Naive thymus-derived CD8-positive, alpha-beta T cell (primary cell): ENCODE measurements at places on chromosomes 12 and 14. TPM values are rescaled to one million over a fixed set of nuclear protein-coding genes. Genes with fewer than 3 reads are reported as not detected.

Gene BDKRB2
- not detected for total RNA-seq

DNA sequence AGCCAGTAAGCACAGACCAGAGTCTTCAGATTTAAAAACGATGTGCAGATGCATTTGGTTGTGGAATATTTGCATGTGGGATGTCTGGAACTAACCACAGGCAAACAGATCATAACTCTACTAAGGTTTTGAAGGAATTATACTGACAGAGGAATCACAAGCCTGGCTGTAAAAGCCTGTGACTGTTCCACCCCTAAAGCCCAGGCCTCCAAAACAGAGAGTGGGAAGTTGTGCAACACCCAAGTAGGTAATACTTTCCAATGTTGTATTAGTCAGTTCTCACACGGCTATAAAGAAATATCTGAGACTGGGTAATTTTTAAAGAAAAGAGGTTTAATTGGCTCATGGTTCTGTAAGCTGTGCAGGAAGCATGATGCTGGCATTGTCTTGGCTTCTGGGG, 68.1 kb upstream of the DCD start:
- H3K4me1 ChIP-seq, result peaks cover 1% of the 10 kb centered on the region
- H3K36me3 ChIP-seq, result peaks cover 3% of the 10 kb centered on the region
- DNase-seq, result no peak
- H3K27me3 ChIP-seq, result no peaks in the 10 kb centered on the region
- no peak overlapping the region for H3K27ac ChIP-seq

DNA sequence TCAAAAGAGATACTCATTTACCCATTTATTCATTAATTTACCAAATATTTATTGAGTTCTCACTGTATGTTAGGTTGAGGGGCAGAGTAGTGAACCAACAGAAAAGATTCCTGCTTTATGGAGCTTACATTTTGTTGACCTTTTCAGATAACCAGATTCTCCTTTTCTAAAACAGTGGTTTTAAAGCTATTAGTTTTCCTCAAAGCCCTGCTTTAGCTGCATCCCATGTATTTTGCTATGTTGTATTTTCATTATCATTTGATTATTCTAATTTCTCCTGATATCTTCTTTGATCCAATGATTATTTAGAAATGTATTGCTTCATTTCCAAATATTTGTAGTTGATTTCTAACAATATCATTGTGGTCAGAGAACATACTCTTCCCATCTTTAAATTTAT, 53.6 kb downstream of the EML1 start:
- no peaks in the 10 kb centered on the region for H3K4me1 ChIP-seq
- H3K4me3 ChIP-seq, result no peak overlapping the region
- peaks cover 2% of the 10 kb centered on the region for H3K36me3 ChIP-seq
- H3K27me3 ChIP-seq, result peaks cover 34% of the 10 kb centered on the region
- no peak overlapping the region for H3K27ac ChIP-seq
- no peak for DNase-seq

- H3K36me3 ChIP-seq, result no peaks in the 10 kb centered on the region
- H3K4me3 ChIP-seq, result no peak overlapping the region
- peak overlapping the region; percentile 61 for H3K27ac ChIP-seq
- no peak for DNase-seq
Observed at GRCh38 chr12:131592972-131593371, 117.9 kb upstream of the SFSWAP start.

DNA sequence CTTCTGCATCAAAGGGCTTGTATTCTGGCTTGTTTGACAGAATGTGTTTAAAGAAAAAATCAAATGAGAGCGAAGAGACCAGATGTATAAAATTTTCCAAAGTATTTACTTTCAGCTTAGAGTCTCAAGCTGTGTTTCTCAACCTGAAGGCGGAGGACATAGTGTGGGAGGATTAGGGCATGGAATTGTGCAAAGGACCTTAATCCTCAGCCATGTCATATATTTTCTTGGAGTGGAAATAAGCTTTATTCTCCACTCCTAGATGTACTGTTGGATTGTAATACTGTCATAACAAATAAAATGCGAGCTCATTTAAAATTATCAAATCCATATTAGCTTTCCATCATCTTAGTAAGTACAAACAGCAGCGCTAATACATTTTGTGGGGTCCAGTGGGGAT, 154.0 kb downstream of the PAH start:
- H3K4me1 ChIP-seq, result no peaks in the 10 kb centered on the region
- no peak for DNase-seq
- no peaks in the 10 kb centered on the region for H3K36me3 ChIP-seq
- no peak overlapping the region for H3K4me3 ChIP-seq

DNA sequence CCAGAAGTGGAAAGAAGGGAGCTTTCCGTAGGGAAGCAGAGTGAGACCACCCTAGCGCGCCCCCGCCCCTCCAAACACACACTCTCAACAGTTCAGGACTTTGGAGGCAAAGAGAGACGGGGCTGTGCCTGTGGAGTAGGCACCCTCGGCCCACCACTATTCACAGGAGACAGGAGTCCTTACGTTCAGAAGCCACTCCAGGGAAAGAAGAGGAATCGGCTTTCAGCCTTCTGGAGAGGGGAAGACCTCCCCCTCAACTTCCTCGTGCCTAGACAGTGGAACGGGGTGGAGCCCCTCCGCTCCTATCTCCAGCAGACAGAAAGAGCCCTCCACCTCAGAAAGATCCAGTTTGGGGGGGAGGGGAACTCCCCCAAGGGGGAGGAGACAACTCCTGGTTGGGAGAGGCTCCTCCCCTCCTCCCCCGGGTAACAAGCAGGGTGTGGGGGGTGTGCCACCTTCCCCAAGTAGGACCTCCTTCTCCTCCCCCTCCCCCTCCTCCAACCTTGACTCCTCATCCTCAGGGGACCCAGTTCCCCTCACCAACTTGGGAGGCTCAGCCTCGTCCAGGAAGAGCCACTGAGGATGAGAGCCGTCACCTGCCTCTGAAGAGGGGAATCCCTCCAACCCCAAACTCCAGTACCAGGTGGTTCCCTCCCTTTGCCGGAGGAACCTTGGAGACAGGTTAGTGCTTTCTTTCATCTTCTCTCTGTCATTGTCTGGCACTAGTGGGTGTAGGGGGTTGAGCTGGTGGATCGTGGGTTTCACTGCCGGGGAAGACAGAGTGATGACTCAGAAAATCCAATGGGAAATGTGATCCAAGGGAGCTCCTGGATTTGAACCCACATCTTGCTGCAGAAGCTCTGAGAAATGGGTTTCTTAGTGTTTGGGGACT, 883 bp downstream of the FOXJ2 start:
- H3K27me3 ChIP-seq, result no peaks in the 10 kb centered on the region
- H3K36me3 ChIP-seq, result no peaks in the 10 kb centered on the region
- H3K4me1 ChIP-seq, result peaks cover 62% of the 10 kb centered on the region
- H3K27ac ChIP-seq, result peak overlapping the region; percentile 94
- DNase-seq, result peak; percentile 55

GRCh38 chr12:84791444-84791843, 121.2 kb downstream of the SLC6A15 start:
- H3K4me3 ChIP-seq, result no peak overlapping the region
- H3K4me1 ChIP-seq, result no peaks in the 10 kb centered on the region
- H3K27ac ChIP-seq, result no peak overlapping the region
- H3K36me3 ChIP-seq, result no peaks in the 10 kb centered on the region
- H3K27me3 ChIP-seq, result peaks cover 2% of the 10 kb centered on the region
- DNase-seq, result no peak

GRCh38 chr12:95970905-95971304, 25.2 kb downstream of the HAL start:
- H3K36me3 ChIP-seq, result peaks cover 2% of the 10 kb centered on the region
- no peaks in the 10 kb centered on the region for H3K4me1 ChIP-seq
- H3K27me3 ChIP-seq, result no peaks in the 10 kb centered on the region
- no peak overlapping the region for H3K4me3 ChIP-seq

DNA sequence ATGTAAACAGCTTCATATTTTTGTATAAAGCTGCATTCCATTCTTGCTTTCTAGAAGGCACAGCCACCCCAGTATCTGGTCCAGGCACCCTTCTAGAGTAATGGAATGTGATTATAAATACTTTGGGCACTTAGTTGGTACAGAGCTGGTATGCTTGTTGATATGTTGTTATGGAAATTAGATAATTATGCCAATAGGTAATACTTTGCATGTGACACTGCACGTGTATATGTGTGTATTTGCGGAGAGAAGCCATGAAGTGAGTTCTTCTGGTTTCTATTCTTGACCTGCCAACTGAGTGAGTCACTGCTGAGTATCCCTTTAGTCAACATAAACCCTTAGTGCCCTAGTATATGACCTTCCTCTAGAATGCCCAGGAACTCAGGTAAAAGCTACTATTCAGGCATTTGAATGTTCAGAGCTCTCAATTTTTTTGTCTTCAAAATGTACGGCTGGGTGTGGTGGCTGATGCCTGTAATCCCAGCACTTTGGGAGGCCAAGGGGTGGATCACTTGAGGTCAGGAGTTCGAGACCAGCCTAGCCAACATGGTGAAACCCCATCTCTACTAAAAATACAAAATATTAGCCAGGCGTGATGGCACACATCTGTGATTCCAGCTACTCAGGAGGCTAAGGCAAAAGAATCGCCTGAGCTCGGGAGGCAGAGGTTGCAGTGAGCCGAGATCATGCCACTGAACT, 6.2 kb upstream of the TCP11L2 start:
- DNase-seq, result no peak
- H3K27ac ChIP-seq, result no peak overlapping the region
- no peak overlapping the region for H3K4me3 ChIP-seq
- peaks cover 17% of the 10 kb centered on the region for H3K4me1 ChIP-seq

Gene LMO3
- not detected for total RNA-seq

GRCh38 chr12:132517013-132517739, 27.2 kb downstream of the FBRSL1 start:
- peak overlapping the region; percentile 8 for H3K27ac ChIP-seq
- H3K27me3 ChIP-seq, result no peaks in the 10 kb centered on the region
- H3K4me3 ChIP-seq, result no peak overlapping the region

- H3K27me3 ChIP-seq, result no peaks in the 10 kb centered on the region
- peaks cover 1% of the 10 kb centered on the region for H3K36me3 ChIP-seq
- H3K27ac ChIP-seq, result no peak overlapping the region
- no peak for DNase-seq
- H3K4me1 ChIP-seq, result peaks cover 7% of the 10 kb centered on the region
Observed at GRCh38 chr12:24803430-24804245, 145.3 kb downstream of the BCAT1 start.

DNA sequence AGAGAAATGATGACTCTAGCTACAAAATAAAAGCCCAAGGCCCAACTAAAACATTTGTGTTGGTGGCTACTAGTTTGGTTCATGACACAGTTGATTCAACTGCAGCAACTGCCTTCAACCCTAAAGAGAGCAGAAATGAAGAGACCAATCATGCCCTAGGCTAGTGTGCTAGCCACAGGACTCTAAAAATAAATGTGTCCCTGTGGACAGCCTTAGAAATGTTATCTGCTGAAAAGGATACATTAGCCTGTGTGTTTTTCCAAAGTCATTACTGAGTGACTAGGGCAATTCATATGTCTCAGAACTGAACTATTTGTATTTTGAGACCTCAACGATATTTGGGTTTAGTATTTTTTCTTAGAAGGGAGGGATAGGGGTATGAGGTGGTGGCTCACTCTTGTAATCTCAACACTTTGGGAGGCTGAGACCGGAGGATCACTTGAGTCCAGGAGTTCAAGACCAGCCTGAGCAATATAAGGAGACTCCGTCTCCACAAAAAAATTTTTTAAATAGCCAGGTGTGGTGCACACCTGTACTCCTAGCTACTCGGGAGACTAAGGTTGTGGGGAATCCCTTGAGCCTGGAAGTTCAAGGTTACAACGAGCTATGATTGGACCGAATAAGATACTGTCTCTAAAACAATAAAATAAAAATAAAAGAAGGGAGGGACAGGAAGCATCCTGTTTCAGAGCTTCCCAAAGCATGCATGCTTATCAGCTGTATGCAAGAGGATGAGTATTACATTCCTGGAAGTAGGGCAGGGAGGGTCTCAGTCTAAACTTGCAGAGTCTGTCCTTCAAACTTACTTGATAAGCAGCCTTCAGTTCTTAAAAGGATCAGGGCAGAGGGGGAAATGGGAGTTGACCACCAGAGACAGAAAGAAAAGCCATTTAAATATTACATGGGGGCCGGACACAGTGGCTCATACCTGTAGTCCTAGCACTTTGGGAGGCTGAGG, 29.6 kb upstream of the NAP1L1 start:
- H3K36me3 ChIP-seq, result no peaks in the 10 kb centered on the region
- no peak for DNase-seq
- H3K4me3 ChIP-seq, result no peak overlapping the region
- no peak overlapping the region for H3K27ac ChIP-seq
- H3K4me1 ChIP-seq, result no peaks in the 10 kb centered on the region

Gene PMCH
- total RNA-seq, result not detected

DNA sequence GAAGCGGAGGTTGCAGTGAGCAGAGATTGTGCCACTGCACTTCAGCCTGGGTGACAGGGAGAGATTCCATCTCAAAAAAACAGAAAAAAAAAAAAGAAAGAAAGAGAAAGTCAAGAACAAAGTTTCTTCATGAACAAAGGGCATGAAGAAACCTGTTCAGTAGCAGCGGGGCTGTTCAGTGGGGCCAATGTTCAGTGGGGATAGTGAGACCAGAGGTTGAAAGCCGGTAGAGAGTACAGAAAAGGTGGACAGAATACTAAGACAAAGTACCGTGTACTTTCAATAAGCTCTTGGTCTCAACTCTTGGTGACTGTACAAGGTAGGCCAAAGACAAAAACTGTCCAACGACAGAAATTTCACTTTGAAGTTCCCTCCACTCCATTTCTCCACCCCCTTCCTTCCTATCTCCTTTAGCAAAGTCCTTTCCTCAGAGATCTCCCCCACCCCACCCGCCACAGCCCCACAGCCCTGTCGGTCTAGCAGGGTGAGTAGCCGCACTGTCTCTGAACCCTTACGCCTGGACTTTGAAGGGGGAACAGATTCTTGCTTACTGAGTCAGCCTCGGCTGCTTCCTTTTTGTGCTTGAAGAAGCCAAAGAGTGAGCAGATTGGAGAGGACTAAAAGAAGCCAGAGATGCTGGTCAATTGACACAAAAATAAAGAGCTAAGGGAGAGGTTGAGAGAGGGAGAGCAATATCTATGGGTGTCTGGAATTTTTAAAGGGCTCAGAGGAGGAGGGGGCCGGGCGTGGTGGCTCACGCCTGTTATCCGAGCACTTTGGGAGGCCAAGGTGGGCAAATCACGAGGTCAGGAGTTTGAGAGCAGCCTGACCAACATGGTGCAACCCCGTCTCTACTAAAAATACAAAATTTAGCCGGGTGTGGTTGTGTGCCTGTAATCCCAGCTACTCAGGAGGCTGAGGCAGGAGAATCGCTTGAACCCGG, 44.2 kb upstream of the FOS start:
- no peak overlapping the region for H3K4me3 ChIP-seq
- peak overlapping the region; percentile 88 for H3K27ac ChIP-seq
- peaks cover 53% of the 10 kb centered on the region for H3K4me1 ChIP-seq
- no peaks in the 10 kb centered on the region for H3K27me3 ChIP-seq
- DNase-seq, result no peak

Gene TAS2R20
- total RNA-seq, result 1.7 TPM

DNA sequence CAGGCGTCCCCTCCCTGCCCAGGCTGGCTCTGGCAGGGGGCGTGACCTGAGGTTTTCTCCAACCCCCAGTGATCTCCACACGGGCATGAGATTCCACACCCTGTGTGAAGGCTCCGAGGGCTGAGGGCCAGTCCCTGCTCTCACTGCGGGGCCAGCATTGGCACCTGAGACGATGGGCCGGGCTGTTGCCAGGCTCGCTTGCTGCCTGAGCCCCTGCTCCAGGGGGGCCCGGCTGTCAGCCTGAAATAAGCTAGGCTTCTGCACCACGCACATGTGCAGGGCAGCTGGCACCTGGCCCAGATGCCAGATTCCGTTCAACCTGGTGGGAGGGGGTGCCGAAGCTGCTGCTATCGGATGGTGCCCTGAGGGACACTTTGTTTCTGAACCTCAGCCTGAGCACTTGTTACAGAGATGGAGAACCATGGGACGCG, 196.5 kb upstream of the PRMT8 start:
- H3K4me3 ChIP-seq, result no peak overlapping the region
- H3K27me3 ChIP-seq, result peaks cover 1% of the 10 kb centered on the region
- no peaks in the 10 kb centered on the region for H3K36me3 ChIP-seq
- H3K4me1 ChIP-seq, result no peaks in the 10 kb centered on the region
